SK-N-MC (cell line): ENCODE measurements at places on chromosomes 1 and 21.

DNA sequence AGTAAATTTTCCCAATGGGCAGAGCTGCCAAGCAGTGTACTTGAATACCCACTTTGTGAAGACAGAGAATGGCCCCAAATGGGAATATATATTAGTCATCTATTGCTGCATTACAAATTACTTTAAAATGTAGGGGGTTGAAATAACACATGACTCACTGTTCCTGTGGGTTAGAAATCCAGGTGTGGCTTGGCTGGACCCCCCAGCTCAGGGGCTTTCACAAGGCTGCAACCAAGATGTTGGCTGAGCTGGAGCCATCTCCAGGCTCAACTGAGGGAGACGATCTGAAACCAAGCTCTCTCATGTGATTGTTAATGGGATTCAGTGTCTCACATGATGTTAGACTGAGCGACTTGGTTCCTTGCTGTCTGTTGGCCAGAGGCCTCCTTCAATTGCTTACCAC lies 33.4 kb upstream of the ARHGAP29 start:
- no peak for DNase-seq

- DNase-seq, result no peak
Observed at GRCh38 chr1:163924041-163924440, 602.3 kb downstream of the NUF2 start.

DNA sequence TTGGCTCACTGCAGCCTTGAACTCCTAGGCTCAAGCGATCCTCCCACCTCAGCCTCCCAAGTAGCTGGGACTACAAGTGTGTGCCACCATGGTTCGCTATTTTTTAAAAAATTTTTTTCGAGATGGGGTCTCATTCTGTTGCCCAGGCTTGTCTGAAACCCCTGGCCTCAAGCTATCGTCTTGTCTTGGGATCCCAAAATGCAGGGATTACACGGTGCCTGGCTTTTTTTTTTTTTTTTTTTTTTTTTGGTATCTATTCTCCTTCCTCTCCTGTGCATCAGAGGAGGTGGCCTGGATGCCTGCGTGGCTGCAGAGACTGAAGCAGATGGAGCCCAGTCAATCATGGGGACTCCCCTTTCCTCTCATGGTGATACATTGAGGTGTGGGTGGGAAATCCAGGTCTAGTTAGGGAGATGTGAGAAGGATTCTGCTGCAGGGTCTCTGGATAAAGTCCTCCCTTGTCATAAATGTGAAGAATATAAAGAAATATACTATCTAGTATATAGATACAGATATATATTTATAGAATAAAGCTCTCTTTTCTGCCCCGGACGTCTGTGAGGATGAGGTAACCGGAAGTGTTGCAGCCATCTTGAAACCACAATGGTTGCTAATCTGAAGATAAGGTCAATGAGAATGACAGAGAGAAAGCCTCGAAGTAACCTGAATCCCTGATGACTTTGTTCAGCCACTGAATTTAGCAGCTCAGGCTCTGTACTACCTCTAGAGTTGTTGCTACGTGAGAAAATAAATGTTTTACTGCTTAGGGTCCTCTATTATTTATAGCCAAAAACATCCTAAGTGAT lies 19.5 kb upstream of the RGSL1 start:
- no peak for DNase-seq

- DNase-seq, result no peak
Observed at GRCh38 chr1:180156631-180157091, 2.0 kb downstream of the QSOX1 start.

DNA sequence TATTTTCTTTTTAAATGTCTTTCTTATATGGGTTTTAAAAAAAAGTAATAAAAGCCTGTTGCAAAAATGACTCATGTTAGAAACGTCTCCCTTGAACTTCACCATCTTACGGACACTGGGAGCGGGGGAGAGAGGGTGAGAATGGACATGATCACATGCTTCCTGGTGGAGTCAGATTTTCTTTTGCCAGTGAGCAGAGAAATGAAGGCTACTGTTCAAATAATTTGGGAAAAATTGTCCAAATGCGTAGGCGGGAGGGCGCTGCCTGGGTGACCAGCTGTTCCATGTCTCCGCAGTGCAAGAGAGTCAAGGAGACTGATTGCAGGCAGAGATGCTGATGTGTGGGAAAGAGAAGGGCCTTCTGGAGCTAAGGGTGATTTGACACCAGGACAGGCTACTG lies 23.1 kb downstream of the EIF2D start:
- no peak for DNase-seq

DNA sequence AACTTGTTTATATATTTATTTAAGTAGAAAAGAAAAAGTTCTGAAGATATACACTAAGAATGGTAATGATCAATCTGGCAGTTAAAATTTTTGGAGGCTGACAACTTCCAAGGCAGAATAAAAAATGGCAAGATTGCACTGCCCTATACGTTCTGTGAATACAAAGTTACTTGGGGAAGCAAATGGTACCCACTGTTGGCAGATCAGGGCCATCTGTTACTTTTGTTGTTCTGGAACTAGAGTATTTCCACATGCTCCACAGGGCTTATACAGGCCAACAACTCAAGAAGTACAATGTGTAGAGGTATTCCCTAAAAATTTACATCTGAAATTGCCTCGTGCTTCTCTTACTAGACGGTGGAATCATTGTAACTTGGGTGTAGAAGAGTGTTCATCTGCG lies 53.2 kb downstream of the AHCTF1 start:
- no peak for DNase-seq

DNA sequence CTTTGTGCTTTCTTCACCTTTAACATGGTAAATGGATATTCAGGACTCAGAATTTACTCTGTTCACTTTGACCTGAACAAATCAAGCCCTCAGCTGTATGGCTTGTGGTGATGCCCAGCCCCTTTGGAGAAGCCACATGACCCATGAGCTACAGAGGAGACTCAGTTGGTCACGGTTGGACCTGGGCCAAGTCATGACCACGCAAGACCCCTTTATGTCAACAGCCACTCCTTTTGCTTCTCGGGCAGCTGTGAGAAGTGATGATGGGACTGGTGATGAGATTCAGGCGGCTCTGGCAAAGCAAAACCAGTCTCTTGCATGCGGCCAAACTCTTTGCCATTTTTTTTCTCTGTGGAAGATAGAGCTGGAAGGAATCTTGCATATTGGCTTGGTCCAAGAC lies 96.5 kb upstream of the AJAP1 start:
- DNase-seq, result no peak

GRCh38 chr1:23801876-23802275 lies 1.3 kb upstream of the GALE start:
- DNase-seq, result no peak

DNA sequence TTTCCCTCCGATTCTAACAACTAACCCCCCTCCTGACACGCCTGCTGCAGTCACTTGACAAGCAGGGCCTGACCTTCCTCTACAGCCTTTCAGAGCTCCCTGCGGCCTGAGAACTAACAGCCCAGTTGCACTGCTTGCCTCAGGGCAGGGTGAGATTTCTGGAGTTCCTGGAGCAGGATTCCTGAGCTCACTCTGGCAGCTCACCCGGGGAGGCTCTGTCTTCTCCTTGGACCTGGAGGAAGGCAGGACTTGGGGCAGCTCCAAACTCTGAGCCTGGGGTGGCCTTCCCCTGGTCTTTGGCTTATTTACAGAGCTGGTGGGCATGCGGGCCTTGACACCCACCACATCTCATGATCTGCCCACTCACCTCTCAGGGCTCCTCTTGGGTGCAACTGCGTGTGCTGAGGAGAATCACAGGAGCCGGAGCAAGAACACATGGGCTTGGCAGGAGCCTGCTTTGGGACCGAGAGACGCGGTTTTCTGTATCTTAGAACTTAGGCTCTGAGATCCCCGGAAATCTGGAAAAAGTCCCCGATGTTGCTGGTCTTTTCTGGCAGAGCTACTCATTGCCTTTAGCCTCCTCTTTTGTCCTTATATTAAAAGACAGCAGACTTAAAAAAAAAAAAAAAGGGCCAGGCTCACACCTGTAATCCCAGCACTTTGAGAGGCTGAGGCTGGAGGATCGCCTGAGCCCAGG lies 13.1 kb upstream of the SLC25A34 start:
- DNase-seq, result no peak

GRCh38 chr1:35929730-35930592 lies 944 bp upstream of the AGO3 start:
- DNase-seq, result no peak

- no peak for DNase-seq
Observed at GRCh38 chr1:38456531-38456876, 403.1 kb downstream of the RRAGC start.
